ENCODE measurements at places on chromosomes 2 and 18.

DNA sequence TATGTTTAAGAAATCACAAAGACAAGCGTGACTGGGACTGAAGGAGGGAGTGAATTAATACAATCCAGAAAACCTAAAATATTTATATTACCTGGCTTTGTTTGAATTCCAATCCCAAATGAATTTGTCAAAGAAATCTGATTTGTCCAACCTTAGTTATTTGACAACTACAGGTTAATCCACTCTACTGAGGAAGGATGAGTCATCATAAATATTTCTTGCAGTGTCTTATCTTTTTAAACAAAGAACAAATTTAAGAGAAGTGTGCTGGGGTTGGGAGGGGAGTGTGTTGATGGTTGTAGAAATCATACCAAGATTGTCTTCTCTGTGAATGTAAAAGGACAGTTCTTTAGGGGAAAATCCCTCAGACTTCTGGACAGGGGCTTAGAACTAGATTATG is 1106.3 kb upstream of the SLC39A10 start:
- no peak for ATAC-seq

DNA sequence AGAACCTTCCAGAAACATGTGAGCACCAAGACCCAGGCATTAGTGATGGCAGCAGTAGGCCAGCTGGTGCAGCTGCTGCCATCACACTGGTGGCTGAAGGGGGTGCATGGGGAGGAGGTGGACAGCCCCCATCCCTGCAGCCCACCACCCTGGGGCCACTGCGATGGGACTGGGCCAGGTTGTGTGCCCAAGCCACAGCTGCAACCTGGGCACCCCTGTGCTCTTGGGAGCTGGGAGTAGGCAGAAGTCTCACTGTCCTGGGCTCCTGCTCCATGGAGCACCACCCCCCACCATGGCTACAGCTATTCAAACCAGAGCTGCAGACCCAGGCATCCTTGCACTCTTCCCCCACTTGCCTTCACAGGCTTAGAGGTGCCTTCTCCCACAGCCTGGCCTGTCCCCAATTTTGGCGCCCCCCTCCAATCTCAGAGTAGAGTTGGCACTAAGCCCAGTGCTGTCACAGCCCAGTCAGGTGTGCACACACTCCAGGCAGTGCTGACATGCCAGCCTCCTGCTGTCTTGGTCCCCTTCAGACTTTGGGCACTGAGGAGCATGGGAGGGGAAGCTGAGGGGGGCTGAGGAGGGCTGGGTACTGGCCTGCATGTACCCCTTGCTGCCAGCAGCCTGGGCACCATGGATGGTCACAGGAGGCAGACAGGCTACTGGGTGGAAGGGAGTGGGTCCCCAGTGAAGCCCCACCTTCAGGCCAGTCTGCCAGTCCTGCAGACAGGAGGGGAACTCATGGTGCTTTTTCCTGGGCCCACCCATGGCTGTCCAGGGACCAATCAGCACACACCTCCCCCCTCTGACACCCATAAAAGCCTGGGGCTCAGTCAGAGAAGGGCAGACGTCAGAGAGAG is 67.1 kb downstream of the CYP26B1 start:
- no peak for ATAC-seq

DNA sequence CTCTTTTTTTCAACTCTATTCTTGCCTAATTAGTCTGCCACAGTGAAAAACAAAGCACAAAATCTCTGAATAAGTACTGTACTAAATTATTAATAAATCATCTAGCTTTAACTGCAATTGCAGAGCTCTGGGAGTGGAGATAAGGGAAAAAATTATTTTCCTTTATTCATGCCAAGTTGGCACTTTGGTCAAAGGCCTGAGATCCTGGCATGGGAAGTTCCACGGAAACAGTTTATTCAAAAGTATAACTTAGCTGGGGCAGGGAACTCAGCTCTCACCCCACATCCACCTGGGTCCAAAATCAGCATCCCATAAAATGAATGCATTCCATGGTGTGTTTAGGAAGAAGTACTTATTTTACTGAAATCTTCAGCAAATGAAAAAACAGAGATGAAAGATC is 185.2 kb upstream of the APCDD1 start:
- no peak for ATAC-seq

- no peak for ATAC-seq
Measured at GRCh38 chr2:27809761-27810241, 38.3 kb downstream of the MRPL33 start.

DNA sequence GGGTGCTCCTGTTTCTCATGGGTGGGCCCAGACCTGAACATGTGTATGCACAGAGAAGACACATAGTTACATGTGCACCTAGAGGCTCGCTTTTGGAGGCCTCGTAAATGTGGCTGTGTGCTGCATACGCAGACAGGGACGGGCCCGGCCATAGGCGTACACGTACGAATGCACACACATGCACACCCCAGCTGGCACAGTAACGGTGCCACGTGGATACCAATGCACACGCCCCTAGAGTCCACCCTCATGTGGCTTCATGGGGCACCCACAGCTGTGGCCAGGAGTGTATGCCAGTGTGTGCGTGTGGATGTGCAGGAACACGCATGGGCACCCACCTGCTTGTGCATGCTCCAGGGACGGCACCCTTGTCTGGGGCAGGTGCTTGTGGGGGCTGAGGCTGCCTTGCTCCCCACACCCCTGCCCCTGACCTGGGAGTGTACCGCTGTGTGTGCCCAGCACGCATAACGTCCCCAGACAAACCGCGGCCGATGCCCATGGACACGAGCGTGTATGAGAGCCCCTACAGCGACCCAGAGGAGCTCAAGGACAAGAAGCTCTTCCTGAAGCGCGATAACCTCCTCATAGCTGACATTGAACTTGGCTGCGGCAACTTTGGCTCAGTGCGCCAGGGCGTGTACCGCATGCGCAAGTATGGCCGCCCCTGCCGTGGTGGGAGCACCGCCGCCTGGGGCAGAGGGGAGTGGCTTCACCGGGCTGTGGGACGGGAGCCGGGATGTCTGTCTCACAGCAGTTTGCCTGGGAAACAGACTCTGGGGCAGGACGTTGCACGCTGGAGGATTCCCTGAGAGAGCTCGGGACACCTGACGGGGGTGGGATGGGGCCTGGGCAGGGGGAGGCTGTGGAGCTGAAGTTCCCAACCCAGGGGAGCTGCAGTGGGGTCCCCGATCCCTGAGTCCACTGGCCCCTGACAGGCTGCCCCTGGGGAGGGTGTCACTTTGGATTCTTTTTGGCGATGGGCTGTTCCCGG is 21.0 kb downstream of the ZAP70 start:
- ATAC-seq = no peak

DNA sequence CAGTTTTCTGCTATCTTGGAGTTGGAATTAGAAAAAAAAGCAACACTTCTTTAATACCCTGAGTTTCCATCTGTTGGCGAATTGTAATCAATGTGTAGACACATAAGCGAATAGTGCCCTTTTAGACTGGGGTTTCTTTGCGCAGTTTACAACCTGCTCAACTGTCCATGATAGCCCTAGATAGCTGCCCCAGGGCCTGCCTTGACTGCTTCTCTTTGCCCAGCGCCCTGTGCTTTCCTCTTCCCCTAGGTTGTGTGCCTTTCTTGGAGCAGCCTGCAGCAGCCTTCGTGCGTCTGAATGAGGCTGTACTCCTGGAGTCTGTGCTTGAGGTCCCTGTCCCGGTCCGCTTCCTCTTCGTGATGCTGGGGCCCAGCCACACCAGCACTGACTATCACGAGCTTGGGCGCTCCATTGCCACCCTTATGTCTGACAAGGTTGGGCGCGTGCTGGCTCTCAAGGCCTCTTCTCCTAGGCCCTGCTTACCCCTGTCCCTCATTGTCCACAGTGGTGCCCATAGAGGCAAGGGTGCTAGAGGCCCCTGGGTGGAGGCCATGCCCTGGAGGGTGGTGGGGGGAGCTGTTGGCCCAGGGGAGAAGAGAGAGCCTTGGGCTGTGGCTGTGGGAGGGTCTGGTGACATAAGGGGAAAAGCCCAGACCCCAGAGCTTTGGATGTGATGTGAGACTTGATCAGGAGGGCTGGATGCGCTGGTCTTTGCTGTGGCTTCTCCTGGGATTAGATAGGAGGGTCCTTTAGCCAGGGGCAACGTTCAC is 6.9 kb downstream of the SLC4A3 start:
- ATAC-seq = no peak
